ENCODE measurements at places on chromosomes 5 and 9.
A peak's percentile ranks its signal among the peaks of the same experiment; 100 is the strongest.

DNA sequence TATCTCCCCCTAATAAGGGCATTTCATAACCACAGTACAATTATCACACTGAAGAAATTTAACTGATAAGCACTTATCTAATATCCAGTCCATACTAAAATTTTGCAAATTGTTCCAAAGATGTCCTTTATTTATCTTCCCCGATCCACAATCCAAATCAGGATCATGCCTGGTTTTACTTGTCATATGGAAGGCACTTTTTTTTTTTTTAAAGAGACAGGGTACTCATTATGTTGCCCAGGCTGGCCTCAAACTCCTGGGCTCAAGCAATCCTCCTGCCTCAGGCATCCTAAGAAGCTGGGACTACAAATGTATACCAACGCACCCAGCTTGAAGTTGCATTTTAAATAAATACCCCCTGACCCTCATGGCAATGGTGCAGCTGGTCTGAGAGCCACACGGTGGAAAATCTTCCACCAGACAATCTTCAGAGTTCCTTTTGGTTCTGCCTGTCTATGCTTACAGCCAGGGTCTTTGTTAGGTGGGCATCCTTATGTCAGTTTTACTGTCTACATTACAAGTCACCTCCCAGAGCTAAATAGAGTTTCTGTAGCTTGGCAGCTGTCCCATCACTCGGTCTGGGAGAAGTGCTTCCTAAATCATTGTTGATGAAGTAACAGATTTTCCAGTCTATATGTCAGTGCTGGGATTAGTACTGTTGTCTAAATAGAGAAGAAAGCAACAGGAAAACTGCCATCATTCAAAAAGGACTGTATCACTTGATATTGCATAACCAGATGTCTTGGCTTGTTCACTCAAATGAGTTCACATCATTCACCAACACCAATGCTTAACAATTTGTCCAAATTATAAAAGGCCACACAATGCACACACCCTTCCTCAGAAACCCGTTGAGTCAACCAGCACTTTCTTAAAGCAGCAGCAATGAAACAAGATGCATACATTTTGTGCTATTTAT is 26.4 kb downstream of the PTPN3 start:
- no peak for DNase-seq

- DNase-seq = no peak
These were observed 5.8 kb upstream of the C5orf52 start for GRCh38 chr5:157665467-157666070.

- no peak for DNase-seq
These were observed 418.8 kb downstream of the MAN2A1 start for GRCh38 chr5:110108520-110108919.

- no peak for DNase-seq
These were observed 2.3 kb upstream of the SYK start for GRCh38 chr9:90799271-90799852.

GRCh38 chr5:171597946-171598640 is 178.6 kb downstream of the FGF18 start:
- DNase-seq = no peak

- DNase-seq = no peak
These were observed 1.8 kb downstream of the NUDT2 start for GRCh38 chr9:34331196-34331595.

- no peak for DNase-seq
These were observed 526.9 kb downstream of the BNC2 start for GRCh38 chr9:16343249-16344237.

DNA sequence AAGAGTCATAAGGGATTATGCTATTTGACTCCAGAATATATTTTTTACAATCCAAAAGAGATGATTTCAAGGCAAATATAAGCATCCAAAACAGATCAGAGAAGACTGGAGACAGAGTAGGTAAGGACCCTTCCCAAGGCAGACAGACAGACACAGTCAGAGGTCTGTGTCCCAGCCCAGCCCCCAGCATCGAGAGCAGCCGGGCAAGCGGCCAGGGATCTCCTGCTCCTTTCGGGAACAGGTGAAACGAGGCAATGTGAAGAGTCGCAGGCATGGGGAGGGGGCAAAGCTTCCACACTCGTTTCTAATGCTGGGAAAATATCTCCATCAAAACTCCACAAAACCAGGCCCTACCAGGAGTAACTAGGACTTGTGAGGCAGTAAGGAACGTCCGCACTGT is 5.8 kb downstream of the PAEP start:
- DNase-seq = no peak

- DNase-seq = no peak
These were observed 125.2 kb downstream of the SLIT3 start for GRCh38 chr5:169175733-169176132.

DNA sequence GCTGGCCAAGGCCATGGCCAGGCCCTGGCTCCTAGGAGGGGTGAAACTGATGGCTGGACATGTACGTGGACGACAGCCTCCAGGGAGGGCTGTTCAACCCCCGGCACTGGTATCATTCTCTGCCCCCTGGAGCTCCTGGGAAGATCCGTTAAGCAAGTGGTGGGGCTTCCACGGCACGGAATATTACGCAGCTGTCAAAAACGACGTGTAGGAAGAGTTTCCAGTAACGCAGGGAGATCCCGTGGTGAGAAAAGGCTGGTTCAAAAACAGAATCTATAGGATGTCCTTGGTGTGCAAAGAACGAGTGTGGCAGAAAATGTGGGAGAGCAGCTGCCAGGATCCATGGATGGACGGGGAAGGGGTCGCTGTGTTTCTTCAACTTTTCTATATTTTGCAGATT is 36.3 kb upstream of the TMEM250 start:
- DNase-seq = no peak

GRCh38 chr5:59873113-59873512 is 20.4 kb downstream of the PDE4D start:
- no peak for DNase-seq

GRCh38 chr5:69343083-69343482 is 10.5 kb upstream of the CCDC125 start:
- no peak for DNase-seq

GRCh38 chr9:133991964-133992779 is at the start of gene VAV2:
Gene VAV2, minus strand, starts transcription at chr9:133992324. Its CDS starts 46 bp downstream, at chr9:133992278.
- DNase-seq = peak; percentile 30

DNA sequence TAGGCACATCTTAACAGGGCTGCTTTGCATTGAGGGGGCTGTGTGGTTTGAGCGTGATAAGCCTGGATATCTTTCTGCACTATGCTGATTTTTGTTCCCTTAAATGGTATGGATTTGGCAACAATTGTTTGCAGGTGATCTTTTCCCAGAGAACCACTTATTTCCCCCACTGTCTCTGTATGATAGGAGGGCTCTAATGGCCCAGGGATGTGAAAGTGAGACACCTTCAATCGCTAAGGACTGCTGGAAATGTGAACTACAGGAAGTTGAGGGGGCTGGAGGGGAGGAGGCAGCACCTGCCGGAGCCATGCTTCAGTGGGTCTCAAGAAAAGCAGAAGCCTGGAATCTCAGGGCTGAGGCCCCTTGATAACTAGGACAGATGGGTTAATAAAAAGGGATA is 29.4 kb downstream of the SYK start:
- no peak for DNase-seq

DNA sequence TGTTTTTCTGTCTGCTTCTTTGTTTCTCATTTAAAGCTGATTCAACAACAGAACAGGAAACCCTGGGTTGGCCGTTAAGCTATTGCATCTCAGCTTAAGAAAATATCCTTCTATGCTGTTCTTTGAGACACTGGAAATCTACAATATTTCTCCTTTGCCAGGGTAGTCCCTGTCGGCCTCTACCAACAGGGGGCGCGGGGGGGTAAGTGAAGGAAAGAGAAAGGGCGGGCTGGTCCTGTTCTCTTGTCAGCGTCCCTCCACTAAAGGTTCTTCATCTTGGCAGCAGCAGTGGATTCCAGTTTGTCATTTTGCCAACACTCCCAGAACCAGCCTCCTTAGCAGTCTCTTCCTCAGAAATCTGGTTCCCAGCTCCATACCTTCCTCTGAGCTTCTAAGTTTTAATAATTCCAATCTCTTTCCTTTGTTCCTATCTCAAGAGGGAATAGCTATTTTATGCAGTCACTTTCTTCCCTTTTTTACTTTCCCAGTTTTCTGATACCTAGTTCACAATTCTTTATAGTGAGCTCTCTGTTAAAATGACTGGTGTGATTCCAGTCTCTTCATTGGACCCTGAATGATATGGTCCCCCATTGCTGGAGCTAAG is 222.3 kb downstream of the GLIS3 start:
- DNase-seq = peak; percentile 8

DNA sequence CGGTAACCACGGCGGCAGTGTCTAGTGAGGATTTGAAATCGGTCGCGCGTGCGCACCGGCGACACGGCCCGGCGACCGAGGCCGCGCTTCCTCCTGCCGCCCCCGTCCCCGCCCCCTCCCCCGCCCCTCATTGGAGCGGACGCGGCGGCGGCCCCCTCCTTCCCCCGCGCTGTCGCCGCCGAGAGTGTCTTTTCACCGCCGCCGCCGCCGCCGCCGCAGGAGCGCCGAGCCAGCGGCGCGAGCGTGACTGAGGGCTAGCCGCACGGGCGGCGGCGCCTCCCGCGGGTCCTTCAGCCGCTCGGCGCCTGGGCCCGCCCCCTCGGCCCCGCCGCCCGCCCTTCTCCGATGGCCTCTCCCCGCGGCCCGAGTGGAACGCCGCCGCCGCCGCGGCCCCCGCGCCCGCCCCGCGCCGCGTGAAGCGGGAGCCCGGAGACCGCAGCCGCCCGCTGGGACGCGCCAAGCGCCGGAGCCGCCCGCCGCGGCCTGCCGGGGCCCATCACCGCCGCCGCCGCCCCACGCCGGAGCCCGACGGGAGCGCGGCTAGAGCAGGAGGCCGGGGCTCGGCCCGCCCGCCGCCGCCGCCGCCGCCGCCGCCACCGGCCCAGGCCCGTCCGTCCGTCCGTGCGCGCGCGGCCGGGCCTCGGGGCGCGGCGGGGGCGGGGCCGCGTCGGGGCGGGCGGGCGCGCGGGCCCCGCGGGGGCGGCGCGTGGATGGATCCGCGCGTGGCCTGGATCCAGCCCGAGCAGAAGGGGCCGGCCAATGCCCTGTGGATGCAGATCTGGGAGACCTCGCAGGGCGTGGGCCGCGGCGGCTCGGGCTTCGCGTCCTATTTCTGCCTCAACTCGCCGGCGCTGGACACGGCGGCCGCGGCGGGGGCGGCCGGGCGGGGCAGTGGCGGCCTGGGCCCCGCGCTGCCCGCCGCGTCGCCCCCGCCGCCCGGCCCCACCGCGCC is at the start of gene TENT4A:
TENT4A (plus strand) TSS at position 159 of the 952 bp plus-strand sequence; CDS start at position 711, 552 bp downstream.
- no peak for DNase-seq

GRCh38 chr5:57989378-57989777 is 470.5 kb downstream of the PLK2 start:
- no peak for DNase-seq

Measured in stimulated activated CD8-positive, alpha-beta memory T cell treated with anti-CD3 and anti-CD28 coated beads, Interleukin-7, amount 100 ng/mL, for 48 hours (primary cell).